ENCODE measurements at places on chromosomes 12 and 14.

- peak; percentile 84 for DNase-seq
Observed at GRCh38 chr14:64823305-64823861, 56.3 kb downstream of the SPTB start.

DNA sequence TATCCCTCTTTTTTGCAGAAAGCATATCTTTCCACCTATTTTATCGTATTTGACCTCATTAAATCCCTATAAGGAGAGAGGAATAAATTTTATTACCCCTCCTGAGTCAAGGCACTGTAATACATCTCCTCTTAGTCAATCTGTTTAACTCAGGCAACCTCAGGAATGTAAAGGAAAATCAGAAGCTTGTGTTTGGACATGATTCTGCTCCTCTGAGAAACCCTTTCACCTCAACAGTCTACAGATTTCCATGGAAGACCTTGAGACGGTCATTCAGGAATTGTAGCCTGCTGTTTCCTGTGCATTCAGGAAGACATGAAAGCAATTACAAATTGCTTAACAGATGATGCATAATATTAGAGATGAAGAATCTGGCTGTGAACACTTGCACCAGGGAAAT is 360.8 kb downstream of the PAWR start:
- no peak for DNase-seq

DNA sequence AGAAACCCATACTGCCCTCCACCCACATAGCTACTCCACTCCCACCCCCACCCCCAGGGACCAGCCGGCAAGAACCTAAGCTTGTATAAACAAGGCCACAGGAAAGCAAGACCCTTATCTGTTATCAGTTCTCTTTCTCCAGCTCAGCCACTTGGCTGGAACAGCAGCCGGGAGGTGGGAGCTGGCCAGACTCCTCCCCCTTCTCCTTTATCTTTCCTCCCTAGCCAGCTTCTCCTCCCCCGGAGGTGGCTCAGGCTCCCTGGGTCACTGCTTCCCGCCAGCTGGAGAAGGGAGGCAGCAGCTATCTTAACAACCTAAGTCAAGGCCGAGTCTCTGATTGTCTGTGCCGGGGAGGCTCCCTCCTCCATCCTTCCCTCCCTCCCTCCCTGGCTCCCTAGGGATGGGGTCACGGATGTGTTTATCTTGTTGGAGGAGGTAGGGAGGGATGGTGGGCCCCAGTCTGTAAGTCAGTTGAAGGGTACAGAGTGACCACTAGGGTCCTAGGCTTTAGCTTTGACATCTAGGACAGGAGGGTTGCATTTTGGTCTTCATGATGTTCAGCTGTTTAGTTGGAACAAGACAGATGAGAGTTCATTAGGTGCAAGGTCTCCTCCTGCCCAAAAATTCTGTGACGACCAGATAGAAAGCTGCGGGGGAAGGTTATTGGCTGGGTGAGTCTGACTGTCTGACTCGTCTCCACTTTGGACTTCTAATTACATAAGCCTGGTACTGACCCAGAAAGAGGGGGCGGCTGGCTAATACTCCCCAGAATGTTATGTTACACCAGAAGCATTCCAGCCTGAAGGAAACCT is 29.7 kb downstream of the ZFP36L1 start:
- peak; percentile 94 for DNase-seq

DNA sequence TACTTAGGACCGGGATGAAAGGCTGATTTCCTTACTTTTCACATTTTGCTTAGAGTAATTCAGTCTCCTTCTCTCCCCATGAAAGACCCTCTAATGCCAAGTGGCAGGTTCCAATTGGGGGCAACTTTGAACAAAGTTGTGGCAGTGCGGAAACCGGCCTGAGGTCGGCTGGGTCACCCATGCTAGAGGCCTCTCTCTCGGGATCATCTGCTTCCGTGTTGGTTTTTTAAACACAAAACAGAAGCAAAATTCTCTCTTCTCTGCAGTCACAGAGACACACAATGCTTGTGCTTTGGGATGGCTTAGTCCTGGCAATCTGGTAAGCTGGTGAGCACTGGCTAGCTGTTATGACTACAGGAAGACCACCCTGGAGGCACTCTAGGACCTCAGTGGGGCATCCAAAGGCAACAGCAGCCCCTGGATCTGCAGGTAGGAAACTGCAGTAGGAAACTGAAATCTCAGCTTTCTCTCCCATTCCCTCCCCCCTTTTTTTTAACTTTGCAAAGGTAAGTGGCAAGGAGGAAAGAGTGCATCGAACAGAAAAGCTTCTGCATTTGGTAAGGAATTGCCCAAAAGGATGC is 102.1 kb downstream of the BCL11B start:
- no peak for DNase-seq

- DNase-seq = peak; percentile 23
Observed at GRCh38 chr12:16348435-16349130, 1.1 kb downstream of the MGST1 start.

DNA sequence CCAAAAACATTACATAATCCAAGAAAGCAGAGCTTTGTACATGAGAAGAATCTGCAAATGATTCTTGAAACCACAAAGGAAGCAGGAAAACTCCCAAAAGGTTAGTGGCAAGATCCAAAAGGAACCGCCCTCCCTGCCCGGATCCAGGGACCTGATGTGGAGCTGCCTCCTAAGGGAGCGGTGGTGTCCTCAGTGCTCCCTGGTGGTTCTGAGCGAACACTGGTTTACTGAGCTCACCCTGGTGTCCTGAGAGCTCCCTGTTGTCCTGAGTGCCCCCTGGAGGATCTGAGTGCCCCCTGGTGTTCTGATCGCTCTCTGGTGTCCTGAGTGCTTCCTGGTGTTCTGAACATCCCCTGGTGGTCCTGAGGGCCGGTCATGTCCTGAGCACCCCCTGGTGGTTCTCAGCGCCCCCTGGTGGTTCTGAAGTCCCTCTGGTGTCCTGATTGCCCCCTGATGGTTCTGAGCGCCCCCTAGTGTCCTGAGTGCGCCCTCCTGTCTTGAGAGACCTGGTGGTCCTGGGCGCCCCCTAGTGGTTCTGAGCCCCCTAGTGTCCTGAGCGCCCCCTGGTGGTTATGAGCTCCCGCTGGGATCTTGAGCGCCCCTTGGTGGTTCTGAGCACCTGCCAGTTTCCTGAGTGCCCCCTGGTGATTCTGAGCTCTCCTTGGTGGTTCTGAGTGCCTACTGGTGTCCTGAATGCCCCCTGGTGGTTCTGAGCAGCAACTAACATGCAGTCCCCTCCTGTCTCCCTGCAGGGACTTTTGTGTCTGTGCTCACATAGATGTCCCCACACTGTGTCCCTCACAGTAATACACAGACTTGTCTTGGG is 891.1 kb downstream of the TMEM121 start:
- DNase-seq = peak; percentile 64

- no peak for DNase-seq
Observed at GRCh38 chr14:98819867-98820206, 452.2 kb downstream of the BCL11B start.

- DNase-seq = no peak
Observed at GRCh38 chr12:46371718-46372543, 642 bp downstream of the SLC38A2 start.

GRCh38 chr14:56136571-56137452 is 18.6 kb downstream of the PELI2 start:
- DNase-seq = no peak

DNA sequence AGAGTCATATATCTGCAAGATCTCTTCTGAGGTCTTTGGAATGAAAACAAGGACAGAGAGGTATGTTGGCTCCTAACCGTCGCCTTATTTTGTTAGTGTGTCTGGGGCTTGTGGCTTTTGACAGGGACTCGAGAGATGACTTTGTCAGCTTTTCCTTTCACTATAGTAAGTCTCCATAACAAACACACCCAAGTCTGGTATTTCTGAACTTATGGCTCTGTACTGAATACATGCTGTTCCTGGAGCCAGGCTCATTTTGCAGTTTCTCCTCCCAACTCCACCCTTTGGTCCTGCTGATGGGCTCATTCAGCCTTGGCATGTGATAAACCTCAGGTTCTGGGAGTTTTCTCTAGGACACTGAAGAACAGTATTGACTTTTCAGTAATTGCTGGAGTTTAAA is 27.7 kb upstream of the TMED10 start:
- no peak for DNase-seq

DNA sequence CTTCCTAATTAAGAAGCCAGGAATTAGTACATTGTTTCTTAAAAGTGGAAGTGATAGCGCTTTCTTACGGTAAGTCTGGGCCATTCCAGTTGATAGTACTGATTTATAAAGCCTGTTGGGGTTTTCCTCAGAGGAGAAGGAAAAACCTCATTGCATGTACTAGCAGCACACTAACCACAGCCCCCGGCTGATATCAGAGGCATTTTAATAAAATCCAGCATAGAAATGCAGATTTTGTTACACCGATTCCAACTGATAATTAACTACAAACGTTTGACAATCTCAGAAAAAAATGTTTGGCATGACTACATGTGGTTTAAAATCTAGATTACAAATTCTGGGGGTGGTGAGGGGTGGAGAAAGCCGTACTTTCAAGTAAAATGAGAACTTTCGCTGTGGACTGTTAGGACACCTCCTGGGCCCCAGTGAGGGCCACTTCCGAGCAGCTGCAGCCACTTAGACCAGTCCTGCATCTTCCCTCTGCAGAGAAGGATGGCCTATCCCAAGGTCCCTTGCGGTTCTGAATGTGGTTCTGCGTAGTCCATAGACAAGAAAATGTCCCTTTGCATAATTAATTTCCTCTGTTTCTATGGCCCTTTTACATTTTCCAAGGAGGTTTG is 374.4 kb downstream of the NUAK1 start:
- no peak for DNase-seq

DNA sequence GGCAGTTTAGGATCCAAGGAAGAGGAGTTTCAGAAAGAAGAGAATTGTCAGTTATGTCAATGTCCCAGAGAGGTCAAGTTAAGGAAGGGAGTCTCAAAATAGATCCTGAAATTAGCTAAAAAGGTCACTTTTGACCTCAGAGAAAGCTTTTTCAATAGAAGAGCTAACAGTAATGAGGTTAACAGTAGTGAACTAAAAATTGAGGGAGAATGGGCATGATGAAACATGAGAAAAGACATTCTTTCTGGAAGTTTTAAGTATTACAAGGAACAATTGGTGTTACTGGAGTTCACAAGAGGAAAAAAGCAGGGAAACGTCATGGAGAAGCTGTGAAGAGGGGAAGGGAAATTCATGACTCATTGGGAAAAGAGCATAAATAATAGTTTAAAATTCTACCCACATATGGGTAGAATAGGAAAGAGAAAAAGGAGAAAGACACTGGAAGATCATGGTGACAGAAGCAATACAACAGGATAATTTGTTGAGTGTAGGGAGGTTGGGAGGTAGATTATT is 381.2 kb upstream of the FAR2 start:
- no peak for DNase-seq

DNA sequence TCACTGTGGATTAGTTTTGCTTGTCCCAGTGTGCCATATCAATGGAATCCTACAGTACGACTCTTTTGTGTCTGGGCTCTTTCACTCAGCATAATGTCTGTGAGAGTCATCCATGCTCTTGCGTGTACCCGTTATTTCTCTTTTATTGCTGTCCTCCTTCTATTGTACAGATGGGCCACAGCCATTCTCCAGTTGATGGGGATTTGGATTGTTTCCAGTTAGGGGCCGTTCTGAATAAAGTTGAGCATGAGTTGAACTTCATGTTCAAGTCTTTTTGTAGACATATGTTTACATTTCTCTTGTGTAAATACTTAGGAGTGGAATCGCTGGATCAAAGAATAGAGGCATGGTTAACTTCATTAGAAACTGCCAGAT is 38.3 kb downstream of the MYO1H start:
- no peak for DNase-seq

DNA sequence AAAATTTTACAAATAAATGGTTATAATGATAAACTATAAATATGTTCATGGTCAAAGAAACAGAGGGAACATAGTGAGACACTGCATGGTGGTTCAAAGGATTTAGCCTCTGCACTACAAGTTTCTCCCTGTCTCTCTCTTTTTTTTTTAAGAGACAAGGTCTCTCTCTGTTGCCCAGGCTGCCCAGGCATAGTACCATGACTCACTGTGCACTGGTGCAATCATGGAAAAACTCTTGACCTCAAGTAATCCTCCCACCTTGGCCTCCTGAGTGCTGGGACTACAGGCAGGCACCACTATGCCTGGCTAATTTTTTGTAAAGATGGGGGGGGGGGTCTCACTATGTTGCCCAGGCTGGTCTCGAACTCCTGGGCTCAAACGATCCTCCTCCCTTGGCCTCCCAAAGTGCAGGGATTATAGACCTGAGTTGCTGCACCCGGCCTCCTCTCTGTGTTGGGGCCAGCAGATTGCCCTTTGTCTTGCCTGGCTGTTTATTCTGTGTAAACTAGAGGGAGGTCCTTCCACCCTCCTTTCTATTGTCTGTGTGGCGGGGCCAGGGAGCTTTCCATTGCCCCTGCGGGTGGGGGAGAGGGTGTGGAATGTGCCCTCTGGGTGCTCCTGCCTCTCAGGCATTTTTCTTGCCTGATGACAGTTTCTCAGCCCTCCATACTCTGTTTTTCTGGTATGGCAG is 22.1 kb downstream of the MTHFD1 start:
- DNase-seq = peak; percentile 91

DNA sequence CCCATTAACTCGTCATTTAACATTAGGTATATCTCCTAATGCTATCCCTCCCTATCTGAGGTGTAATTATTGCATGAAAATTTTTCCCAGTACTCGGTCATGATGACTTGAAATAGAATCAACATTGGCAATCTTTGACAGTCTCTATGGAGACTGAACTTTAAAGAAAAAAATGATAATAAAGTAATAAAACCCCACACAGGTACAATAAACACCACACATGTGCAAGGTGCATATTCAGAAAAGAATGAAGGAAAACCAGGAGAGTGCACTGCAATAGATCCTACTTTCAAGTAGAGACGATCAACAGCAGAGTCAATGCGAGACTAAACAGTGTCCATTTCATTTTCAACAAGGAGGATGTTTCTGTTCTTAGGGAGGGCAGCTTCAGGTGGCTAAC is 1253.8 kb upstream of the TMEM132C start:
- DNase-seq = no peak

GRCh38 chr14:102645746-102646440 is 53.4 kb downstream of the RCOR1 start:
- no peak for DNase-seq

DNA sequence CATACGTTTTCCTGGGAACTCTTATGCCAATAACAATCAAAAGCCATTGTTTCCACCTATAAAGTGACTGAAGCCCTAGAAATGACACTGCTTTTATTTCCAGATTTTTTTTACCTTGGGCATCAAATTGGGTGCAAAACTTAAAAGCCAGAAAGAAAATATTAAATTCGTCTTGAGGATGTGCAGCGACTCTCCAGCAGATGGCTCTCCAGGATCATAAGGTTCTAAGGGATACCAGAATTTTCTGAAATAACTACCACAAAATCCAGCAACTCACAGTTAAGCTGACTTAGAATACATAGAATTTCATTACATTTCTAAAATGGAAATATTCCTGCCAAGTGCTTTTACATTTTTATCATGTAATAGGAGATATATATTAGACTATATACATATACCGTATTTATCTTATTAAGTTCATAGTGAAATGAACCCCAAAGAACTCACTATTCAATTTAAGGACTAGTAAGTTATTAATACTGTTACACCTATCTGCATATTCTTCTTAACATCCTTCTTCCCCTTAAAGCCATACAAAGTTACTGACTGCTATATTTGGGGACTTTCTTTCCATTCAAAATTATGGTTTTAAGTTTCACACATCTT is 44.0 kb downstream of the ARMH4 start:
- no peak for DNase-seq
